ENCODE measurements at places on chromosomes 13 and 19.

DNA sequence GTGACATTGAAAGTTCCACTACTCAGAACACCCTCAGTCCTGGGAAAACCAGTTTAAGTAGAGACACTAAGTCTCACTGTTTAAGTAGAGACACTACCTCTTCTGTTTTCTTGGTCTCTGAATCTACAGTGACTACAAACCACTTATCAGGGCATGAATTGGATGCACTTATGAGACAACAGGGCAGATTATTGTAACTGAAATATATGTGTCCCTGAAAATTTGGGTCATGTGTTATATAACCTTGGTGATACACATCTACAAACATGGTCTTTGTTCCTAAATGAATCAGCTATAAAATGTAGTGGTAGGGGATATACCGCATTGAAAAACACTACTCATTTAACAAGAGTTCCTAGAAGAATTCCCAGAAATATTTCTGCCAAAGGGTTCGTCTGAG is 55.7 kb downstream of the SERP2 start:
- no peak for DNase-seq

DNA sequence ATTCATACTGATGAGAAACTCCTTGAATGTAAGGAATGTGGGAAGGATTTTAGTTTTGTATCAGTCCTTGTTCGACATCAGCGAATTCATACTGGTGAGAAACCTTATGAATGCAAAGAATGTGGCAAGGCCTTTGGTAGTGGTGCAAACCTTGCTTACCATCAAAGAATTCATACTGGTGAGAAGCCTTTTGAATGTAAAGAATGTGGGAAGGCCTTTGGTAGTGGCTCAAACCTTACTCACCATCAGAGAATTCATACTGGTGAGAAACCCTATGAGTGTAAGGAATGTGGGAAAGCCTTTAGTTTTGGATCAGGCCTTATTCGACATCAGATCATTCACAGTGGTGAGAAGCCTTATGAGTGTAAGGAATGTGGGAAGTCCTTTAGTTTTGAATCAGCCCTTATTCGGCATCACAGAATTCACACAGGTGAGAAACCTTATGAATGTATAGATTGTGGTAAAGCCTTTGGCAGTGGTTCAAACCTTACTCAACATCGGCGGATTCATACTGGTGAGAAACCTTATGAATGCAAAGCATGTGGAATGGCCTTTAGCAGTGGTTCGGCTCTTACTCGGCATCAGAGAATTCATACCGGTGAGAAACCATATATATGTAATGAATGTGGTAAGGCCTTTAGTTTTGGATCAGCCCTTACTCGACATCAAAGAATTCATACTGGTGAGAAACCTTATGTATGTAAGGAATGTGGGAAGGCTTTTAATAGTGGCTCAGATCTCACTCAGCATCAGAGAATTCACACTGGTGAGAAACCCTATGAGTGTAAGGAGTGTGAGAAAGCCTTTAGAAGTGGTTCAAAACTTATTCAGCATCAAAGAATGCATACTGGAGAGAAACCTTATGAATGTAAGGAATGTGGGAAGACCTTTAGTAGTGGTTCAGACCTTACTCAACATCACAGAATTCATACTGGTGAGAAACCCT is 26.6 kb downstream of the ZNF345 start:
- DNase-seq = no peak

- DNase-seq = no peak
Measured at GRCh38 chr19:36152352-36153091, at the start of gene COX7A1. Gene COX7A1, minus strand, starts transcription at chr19:36152447. Its CDS starts 40 bp downstream, at chr19:36152407.

- DNase-seq = no peak
Measured at GRCh38 chr13:33207615-33207961, 78.0 kb downstream of the STARD13 start.

DNA sequence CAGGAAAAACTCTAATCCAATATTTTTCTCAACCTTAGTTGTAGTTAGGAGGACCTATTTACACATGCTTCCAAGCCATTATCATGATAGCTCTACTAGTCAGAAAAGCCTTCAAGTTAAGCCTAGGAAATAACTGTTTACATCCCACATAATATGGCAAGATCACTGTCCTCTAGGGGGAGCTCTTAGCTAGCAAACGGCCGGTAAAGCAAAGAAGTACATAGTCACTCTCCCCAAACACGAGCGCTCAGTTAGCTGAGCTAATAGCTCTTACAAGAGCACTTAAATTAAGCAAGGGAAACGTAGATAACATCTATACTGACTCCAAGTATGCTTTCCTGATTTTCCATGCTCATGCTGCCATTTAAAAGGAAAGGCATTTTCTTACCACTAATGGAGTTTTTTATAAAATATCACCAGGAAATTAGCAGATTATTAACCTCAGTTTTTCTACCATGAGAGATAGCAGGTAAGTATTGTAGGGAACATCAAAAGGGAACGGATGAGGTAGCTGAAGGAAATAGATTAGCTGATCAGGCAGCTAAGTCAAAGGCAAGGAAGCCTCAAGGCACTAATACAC is 100.6 kb upstream of the PABPC3 start:
- peak; percentile 24 for DNase-seq

DNA sequence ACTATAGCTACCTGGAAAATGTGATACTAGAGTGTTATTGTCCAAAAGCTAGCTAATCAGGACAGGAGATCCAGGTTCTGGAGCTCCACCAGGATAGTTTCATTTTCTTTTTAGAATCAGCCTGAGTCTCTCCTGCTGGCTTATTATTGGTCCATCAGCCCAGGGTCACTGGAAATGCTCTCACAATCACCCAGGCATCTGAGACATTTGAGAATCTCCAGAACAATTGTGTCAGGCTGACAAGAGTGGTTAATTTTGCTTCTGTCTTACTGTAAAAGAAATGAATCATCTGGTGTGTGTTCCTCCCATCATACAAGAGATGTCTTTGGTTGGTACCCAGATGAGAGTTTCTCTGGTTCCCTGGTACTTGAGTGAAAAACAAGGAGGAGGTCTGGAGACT is 43.6 kb upstream of the ZNF681 start:
- DNase-seq = no peak

GRCh38 chr13:100625447-100625846 is 36.9 kb upstream of the GGACT start:
- no peak for DNase-seq

- no peak for DNase-seq
Measured at GRCh38 chr19:16637535-16637934, 9.5 kb upstream of the MED26 start.

DNA sequence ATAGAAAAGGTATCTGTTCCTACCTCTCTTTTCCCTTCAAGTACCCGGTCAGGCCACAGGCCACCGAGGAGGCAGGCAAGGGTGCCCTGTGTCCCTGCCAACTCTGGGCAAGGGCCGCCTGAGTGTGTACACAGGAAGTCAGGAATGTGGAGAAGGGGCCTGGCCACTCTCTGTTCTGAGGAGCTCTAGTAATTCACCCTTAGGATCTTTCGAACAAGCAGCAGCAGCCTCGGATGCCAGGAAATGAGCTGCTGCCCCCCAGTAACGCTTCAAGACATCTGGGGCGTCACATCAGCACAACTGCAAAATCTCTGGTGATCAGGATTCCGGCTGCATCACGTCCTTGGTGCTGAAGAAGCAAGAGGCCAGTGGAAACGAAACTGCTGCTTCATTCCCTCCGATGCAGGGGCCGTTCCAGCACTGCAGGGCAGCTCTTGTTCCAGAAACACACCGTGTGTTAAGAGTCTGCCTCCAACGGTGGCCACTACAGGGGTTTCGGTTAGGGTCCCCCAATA is 2.0 kb downstream of the RAB20 start:
- no peak for DNase-seq

DNA sequence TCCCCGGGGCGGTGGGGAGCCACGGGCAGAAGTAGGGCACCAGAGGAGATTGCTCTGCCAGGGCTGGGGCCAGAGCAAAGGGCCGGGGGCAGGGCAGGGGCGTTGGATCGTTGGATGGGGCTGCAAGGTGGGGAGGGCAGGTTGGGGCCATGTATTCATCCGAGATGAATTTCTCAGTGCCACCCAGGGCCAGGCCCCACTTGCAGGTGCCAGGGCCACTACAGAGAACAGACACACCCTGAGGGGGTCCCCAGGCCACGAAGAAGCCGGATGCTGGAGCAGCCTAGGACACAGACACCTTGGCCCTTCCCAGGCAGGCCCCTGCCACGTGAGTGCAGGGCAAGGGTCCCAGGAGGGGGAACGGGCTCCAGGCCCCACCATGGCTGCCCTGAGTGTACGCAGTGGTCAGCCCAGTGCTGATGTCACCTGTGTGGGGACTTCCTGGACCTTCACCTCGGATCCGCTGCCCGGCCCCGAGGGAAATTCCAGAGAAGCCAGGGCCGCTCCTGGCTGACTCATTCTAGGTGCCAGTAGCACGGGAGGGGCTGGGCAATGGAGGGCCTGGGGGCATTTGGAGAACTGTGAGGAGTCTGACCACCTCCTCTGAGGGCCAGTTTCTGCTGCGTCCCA is 9.6 kb upstream of the SBNO2 start:
- DNase-seq = no peak

DNA sequence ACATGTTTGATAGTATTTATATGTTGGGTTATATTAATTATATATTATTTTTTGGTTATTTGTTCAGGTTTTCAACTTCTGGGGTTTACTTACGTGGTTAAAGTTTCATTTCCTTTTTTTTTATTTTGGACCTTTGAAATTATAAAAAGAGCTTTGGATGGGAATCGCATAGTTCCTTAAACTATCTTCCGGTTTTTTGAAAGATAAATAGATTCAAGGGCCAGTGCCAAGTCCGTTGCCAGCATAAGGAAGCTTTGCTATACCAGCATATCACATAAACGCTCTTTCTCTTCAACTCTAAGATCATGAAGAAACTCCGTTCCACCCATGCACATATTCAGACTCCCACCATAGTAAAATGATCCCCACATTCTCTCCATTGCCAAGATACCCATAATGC is 7.4 kb upstream of the OXGR1 start:
- DNase-seq = no peak

DNA sequence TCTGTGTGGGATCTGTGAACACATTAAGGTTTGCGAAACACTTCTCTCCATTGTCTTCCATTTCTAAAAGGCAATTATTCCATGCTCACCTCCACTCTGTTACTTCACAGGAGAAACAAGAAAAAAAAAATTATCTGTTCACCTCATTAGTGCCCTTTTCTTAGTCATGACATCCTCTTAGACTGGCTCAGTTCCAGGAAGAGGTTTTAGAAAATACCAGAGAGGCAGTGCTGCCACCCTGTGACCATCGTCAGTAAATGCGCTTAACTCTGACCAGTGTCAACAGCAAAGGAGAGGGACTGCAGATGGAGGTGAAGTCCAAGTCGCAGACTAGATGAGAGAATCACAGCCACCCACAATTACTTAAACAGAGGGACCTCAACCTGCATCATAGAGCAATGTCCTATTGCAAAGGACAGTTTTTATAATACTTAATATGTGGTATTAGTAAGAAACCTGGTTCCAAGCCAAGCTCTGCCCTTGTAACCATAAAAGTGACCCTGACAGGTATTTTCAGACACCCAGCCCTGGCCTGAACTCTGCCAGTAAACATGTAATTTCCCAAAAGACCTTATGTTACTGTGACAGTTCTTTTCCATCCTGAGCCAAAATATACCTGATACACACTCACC is 19.4 kb downstream of the CEACAM21 start:
- peak; percentile 65 for DNase-seq

DNA sequence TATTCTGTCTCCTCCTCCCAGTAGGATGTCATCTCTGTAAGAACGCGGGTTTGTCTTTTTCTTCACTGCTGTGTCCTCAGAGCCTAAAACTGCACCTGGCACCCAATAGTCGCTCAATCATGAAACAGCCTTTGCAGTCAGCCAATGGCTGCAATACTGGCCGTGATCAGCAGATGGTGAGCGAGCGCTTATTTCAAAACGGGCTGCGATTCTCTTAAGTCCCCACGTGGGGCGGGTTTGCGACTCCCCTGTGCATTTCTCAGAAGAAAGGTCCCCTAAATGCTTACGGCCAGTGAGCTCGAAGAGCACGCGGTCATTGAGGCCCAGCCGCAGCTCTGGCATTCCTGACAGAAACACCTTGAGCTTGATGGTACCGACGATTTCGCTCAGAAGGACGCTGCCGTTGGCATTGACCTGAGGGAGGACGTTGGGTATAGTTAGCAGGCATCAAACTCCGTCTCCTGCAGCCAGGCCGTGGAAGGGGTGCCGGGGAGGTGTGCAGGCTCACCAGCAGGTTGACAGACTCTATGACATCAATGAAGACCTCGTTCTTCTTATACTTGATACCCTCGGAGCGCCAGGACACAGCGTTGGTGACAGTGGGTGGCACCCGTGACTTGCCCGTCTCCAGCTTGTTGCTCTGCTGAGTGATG is 6.0 kb downstream of the AP1M2 start:
- DNase-seq = peak; percentile 93

GRCh38 chr13:109998684-109999533 is 212.5 kb upstream of the IRS2 start:
- no peak for DNase-seq

GRCh38 chr13:45327253-45327955 is 13.6 kb downstream of the TPT1 start:
- no peak for DNase-seq

DNA sequence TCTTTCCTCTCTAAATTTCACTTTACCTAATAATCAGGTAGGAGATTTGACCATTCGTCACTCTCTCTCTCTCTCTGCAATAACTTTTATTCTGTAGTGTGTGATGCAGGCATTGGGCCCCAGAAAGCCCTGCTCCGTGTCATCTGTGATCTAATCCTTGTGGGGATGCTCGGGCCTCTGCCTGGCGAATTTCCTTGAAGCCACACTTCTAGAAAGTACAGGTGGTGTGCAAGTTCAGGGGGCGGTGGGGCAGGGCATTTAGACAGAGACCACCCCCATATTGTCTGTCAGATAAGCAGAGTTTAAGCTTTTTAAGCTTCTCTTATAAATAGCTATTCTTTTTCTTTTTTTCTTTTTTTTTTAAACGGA is 53.4 kb upstream of the GPR12 start:
- DNase-seq = no peak

GRCh38 chr19:681029-682019 is 5.1 kb downstream of the FSTL3 start:
- no peak for DNase-seq

GRCh38 chr13:107324416-107325204 is 756.7 kb upstream of the ARGLU1 start:
- DNase-seq = no peak

DNA sequence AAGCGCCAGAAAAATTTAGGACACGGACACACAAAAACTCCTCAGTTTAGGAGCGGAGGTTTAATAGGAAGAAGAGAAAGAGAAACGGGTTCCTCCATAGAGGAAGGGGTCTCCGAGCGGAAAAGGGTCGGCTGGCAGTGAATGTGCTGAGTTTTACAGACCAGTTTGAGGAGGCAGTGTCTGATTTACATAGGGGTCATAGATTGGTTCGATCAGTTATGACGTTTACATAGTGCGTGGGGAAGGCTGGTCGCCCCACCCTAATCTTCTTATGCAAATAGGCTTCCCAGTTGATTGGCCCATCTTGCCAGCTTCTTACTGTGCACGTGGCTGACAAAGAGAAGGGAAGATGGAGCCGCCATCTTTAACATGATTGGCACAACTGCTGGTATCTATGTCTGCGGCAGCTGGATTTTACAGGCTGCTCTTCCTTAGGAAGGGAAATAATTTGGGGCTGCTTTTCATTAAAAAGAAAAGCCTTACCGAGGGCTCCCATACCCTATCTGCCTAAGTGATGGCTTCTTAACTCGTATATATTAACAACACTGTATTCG is 1.2 kb upstream of the ZNF225 start:
- no peak for DNase-seq

GRCh38 chr13:104310861-104311260 is 1244.6 kb upstream of the SLC10A2 start:
- no peak for DNase-seq

- DNase-seq = no peak
Measured at GRCh38 chr13:41370736-41371135, 59.7 kb downstream of the NAA16 start.

GRCh38 chr19:48558018-48558684 is 6.2 kb downstream of the SULT2B1 start:
- no peak for DNase-seq
